ENCODE measurements at places on chromosomes 13 and 19. TPM values are rescaled to one million over a fixed set of nuclear protein-coding genes. Genes with fewer than 3 reads are reported as not detected.

DNA sequence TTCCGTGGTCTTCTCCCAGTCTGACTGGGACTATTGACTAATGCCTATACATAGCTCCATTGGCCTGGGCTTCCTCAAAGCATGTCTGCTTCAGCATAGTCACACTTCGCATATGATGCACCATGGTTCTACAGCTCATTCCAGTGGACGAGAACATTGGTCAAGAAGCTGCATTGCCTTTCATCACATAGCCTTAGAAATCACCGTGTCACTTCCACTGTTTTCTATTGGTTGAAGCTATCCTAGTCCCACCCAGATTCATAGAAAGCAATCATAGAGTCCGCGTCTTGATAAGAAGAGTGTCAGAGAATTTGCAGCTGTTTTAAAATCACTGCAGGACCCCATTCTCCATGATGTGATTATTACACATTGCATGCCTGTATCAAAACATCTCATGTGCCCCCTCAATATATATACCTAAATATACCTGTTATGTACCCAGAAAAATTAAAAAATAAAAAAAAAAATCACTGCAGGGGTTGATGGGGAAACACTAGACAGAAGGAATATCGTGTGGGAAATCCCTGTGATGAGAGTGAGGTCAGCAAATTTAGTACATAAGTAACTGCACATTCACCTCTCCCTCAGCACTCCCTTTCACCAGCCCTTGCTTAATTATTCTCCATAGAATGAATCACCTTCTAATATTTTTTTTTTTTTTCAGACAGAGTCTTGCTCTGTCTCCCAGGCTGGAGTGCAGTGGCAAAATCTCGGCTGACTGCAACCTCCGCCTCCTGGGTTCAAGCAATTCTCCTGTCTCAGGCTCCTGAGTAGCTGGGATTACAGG lies 2.2 kb upstream of the ARHGAP33 start:
- peak; percentile 76 for DNase-seq

GRCh38 chr19:51694318-51695085 lies 1.4 kb downstream of the SPACA6 start:
- DNase-seq, result no peak

DNA sequence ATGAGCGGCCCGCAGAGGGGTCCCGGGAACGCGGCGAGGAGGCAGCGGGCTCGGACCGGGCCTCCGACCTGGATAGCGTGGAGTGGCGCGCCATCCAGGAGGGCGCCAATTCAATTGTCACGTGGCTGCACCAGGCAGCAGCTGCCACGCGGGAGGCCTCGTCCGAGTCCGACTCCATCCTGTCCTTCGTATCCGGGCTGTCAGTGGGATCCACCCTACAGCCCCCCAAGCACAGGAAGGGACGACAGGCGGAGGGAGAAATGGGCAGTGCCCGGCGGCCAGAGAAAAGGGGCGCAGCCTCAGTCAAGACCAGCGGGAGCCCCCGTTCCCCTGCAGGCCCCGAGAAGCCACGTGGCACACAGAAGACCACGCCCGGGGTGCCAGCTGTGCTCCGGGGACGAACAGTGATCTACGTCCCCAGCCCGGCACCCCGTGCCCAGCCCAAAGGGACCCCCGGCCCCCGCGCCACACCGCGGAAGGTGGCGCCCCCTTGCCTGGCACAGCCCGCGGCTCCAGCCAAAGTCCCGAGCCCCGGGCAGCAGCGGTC lies 10.7 kb downstream of the C19orf25 start:
- DNase-seq, result no peak

GRCh38 chr13:100921139-100921538 lies 246.5 kb upstream of the TMTC4 start:
- DNase-seq, result no peak

DNA sequence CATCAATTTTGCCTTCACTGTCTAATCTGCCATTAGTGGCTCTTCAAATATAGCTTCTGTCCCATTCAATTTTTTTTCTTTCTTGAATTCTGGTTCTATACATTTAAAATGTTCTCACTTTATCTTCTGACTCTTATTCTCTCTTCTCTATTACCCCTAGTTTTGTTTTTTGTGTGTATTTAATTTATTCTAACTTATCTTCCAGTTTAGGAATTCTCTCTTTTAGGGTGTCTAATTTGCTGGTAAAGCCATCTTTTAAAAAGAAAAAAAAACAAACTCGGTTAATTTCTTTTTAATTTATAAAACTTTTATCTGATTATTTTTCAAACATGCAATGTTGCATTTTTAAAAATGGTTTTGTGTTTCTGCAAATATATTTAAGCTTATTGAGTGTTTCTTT lies 80.3 kb upstream of the OXGR1 start:
- no peak for DNase-seq

DNA sequence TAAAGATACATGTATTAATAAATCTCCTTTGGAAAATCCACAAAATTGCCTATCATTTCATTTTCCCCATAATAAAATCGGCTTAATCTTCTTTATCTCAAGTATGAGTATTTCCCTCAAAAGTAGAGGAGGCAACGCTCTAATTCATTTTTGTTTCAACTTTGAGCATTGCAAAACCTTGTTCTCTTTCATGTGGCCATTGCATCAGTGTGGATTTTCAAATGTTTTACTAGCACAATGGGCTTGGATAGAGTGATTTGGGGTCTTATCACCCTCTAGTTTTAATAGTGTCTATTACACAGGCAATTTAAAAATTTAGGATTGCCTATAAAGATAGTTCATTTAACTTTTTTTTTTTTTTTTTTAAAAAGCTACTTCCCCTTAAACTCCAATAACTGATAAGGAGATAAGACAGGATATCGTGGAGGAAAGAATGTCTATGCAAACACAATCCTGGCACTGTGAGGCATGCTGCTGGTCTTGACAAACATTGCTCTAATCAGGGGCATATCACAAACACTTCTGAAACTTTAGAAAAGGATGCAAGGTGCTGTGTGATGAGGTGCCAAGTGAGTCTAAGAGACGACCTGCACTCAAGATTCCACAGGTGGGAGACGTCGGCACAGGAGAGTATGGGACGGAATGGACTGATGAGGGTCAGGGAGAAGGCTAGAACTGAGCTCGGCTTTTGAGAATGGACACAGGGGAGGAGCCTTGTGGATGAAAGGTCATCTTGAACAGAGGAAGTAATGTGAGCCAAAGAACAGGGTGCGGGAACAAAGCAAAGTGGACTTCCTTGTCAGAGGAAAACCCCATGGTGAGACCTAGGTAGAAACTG lies 199.7 kb downstream of the IRS2 start:
- no peak for DNase-seq

- DNase-seq, result no peak
These were observed 95.7 kb upstream of the TSHZ3 start for GRCh38 chr19:31444931-31445330.

- peak; percentile 97 for DNase-seq
These were observed 7.3 kb upstream of the MEDAG start for GRCh38 chr13:30898678-30899241.

DNA sequence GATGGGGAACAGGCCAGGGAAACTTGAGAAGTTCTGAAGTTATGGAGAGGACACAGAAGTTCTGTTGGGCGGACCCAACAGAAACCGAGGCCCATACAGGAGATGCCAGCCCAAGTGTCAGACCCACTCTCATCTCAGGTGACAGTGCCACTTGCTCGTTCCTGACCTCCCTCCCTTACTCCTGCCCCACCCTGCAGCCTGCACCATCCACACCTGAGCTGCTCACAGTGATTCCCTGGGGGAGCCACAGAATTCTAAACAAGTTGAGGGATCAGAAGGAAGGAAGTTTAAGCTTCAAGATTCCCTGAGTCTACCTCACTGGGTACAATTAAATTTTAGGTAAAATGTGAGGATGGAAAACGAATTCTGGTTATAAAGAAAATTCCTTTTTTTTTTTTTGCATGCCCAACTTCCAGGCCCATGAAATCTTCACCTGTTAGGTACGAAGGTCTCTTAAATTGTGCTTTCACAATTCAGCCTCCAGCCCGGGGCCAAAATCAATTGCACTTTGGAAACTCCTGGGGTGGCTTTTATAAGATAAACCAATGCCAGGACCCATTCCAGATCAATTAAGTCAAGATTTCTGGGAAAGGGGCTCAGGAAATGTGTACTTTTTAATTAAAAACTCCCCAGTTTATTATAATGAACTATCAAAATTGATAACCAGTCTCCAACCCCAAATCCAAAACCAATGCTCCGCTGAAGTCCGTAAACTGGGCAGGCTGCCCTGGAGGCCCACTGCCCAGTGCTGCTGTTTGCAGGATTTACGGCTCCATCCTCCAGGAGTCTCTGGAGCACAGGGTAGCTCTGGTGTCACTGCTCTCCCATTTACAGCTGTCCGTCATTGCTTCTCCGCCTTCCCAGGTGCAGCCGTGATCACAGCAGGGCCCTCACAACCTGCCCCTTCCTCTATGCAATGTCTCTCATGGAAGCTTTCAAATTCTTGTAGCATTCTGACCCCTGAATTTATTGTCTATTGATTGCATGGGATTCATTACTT lies 643.5 kb downstream of the UQCRFS1 start:
- no peak for DNase-seq

- DNase-seq, result no peak
These were observed 136.5 kb downstream of the RAP2A start for GRCh38 chr13:97570442-97570841.

- DNase-seq, result no peak
These were observed 219.7 kb downstream of the LMO7 start for GRCh38 chr13:75855847-75856246.

DNA sequence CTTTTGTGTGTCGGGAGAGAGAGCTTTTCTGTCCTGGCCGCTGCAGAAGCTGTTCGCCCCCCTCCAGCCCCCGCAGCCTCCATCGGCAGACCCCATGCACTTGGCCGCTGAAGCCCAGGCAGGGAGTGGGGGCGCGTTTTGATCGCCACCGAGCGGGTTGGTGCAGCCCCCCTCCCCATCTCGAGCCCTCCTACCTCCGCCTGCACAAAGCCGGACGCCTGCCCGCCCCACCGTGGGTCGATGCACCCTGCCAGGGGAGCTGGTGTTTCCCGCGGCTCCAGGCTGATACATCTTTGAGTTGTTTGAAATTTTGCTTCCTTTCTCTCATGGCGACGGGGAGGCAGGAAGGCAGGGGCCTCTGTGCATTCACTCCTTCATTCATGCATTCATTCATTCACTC lies 16.4 kb upstream of the ONECUT3 start:
- no peak for DNase-seq

GRCh38 chr19:46639358-46640182 lies 3.6 kb upstream of the GNG8 start:
- DNase-seq, result peak; percentile 81

DNA sequence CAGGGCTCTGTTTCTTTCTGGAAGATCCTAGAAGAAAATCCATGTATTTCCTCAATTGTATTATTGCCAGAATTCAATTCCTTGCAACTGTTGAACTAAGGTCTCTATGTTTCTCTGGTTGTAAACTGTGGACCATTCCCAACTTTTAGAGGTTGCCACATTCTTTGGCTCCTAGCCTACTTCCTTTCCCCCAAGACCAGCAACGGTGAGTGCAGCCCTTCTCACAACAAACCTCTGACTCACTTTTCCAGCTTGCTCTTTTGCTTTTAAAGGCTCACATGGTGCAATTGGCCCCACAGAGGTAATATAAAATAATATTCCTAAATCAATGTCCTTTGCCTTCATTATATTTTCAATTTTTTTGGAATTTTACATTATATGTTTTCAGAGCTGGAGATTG lies 371.3 kb downstream of the SLITRK5 start:
- no peak for DNase-seq

TNFSF9 gene
- polyA plus RNA-seq, result 0.29 TPM

SHISA2 gene
- polyA plus RNA-seq, result 0.35 TPM

RELB gene
- 10.0 TPM for polyA plus RNA-seq

ITGBL1 gene
- polyA plus RNA-seq, result 336 TPM

SARS2 gene
- polyA plus RNA-seq, result 20.0 TPM

PPM1N gene
- polyA plus RNA-seq, result 0.33 TPM

PSG2 gene
- 5.7 TPM for polyA plus RNA-seq

KANK3 gene
- not detected for polyA plus RNA-seq

IZUMO2 gene
- polyA plus RNA-seq, result not detected

DENND1C gene
- not detected for polyA plus RNA-seq

Data from GM23248 (cell line).